ENCODE measurements at places on chromosomes 1 and 21.
A peak's percentile ranks its signal among the peaks of the same experiment; 100 is the strongest.

DNA sequence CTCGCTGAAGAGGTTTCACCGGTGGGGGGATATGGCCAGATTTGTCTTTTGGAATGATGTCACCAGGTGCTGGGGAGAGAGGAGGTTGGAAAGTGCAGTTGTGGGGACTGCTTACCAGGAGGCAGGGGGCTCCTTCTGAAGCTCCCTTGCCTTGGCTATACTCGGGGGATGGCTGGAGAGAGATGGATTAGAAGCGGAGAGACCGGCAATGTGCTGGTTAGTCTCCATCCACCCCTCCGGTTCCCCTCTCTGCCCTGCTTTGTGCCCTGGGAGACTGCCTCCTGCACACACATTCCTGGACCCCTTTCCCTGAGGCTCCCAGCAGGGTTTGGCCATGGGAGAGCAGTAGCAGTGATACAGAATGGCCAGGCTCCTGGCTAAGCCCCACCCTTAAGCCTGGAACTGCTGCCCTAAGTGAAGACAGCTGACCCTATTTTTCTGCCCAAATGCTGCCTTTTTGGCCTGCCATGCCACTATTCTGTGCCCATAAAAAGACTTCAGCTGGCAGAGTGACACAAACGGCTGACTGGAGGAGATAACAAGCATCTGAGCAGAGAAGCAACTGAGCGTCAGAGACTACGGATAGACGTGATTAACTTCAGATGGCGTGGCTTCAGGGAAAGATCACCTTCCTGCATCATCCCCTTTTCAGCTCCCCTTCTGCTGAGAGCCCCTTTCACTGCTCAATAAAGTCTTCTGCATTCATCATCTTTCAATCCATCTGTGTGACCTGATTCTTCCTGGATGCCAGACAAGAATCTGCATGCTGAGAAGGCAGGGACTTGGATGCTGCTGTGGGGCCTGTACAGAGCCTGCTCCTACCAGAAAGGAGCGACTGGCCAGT, 14.5 kb upstream of the VPS13D start:
- no peak for DNase-seq

DNA sequence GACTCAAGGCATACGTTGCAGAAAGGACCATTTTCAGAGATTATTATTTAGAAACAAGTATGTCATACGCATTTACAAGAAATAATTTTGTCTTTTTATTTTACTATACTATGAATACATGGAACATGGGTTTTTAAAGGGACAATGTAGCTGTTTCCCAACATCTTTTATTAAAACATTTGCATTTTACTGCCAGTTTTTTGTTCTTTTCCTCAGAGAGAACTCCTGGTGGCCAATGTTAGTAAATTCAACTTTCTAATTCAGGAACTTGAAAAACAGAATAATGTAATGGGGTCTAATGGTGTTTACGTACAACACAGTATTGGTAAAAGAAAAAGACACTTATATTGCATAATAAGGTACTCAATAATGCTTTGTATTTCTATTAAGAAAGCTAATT, 14.9 kb downstream of the PRDM2 start:
- DNase-seq = peak; percentile 8

DNA sequence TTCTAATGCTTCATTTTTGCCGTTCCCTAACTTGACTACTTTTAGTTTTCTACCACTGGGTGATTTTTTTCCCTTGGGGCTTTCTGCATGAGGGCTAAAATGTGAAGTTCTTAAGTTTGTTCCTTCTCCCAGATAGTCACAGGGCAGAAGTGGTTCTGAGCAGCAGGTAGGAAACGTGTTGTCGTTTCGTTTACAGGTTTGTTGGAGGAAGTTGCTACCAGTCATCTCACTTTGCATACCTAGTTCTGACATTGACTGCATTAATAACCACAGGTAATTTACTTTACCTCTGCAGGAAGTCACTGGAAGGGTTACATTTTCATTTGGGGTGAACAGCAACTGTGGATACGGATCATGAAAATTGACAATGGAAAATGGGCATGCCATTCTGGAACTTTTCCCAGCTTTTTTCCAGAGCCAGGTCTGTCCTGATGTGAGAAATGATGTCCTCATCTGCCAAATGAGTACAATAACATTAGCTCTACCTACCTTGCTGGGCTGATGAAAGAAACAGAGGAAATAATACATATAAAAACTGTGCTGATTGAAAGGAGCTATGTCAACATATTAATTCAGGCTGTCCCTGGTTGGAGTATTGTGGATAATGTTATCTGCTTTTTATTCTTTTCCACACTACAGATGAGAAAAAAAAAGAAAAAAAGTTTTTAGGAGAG, 94.2 kb downstream of the DISC1 start:
- no peak for DNase-seq

DNA sequence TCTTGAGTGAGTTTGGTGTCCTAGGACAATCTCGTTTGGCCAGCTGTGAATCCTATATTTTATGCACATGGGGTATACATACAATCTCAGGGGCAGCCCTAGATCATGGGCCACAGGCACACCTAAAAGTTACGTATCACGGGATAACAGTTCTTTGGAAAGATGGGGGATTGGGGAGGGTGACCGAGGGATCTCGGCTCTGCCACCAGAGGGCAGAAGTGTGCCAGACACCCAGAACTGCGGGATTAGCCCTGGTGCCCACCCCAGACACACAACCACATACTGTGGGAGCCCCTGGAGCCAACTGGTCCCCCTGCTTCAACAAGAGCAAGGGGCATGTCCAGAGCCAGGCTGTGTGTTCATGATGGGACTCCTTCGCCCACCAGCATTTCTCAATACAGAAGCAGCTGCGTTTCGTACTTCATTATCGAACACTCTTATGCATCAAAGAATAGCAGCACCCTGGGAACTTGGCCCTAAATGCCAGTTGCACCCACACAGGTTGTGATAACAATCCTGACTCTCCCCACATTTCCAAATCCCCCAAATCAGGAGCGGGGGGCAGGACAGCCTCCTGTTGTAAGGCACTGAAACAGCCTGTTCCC, 37.4 kb downstream of the TMCO4 start:
- DNase-seq = no peak

GRCh38 chr1:201253411-201253810, 29.9 kb upstream of the PKP1 start:
- no peak for DNase-seq

- no peak for DNase-seq
These were observed 199.5 kb downstream of the AJAP1 start for GRCh38 chr1:4853904-4854303.

DNA sequence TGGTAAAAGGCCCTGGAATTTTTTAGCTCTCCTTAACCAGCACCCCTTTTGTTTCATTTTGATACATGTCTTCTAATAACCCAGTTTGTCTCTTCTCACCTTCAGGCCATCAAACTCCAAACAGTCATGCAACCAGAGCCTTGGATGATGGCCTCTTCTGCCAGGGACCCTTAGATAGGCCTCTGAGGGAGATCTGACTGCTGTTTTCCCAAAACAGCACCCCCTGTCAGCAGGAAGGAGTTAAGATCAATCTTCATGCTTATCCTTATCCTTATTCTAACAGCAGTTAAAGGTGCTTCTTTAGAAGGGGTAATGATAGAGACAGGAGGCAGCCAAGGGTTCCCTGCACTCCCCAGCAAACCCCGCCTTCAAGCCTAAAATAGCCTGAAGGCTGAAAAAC, 49.5 kb upstream of the VANGL1 start:
- DNase-seq = no peak

DNA sequence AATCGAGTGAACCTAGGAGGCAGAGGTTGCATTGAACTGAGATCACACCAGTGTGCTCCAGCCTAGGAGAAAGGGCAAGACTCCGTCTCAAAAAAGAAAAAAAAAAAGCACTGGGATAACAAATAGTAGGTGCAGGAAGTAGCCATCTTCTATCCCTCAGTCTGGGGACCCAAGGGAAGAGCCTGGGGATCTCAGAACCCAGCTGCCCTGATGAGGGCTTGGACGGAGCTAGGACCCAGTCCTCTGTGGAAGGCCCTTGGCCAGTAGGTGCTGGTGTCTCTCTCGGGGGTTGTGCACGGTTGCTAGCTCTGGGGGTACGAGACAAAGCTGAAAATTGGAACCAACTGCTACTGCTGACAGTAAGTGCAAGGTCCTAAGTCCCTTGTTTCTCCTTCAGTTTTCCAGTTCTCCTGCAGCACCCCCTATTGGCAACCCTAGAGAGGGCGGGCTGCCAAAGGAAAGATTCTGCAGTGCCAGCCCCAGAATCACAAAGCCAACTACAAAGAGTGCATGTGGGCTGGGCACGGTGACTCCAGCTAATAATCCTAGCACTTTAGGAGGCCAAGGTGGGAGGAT, 57.6 kb upstream of the KIF1B start:
- DNase-seq = peak; percentile 53

DNA sequence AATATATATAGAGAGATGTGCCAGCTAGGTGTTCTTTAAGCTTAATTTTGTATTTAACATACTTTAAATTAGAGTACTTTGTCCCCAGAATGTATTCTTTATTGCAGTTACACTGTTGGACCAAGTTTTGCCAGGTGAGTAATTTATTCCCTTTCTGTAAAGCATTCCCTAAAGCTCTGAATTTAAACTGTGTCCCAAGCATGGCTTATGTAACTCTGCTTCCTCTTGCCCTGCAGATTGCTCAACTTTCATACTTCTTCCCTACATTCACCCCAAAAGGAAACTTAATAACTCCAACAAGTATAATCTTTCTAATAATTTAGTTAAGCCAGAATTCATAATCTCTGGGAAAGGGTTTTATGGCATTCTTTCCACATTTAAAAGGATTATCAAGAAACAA, 5.6 kb downstream of the LYPLAL1 start:
- peak; percentile 6 for DNase-seq

DNA sequence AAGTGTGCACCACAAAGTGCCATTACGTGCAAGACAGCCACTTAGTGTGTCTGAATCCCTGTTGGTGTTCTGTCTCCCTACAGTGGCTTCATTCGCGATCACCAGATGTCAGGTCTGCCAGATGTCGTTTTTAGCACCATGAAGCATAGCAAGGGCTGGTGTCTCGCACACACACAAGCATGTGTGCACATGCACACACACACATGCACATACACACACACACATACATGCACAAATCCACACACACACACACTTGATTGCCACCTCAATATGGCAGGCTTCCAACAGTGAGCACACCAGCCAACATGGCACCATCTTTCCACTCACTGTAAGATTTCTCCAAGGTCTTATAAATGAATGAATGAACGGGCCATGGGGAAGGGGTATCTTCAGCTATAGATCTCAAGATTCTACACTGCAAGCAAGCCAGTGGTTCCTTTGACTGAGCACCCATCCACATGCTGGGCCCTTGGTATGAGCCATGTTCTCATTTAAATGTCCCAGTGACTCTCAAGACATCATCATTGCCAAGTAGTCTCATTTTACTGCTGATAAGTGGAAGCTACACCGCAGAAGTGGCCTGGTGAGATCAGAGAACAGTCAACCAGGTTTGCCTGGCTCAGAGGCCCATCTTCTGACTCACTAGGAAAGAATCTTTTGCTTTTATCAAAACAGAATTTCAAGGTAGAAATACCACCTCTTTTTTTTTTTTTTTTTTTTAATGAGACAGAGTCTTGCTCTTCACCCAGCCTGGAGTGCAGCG, 84.9 kb downstream of the SIM2 start:
- DNase-seq = no peak

GRCh38 chr1:16162163-16162822, 6.4 kb upstream of the EPHA2 start:
- no peak for DNase-seq

DNA sequence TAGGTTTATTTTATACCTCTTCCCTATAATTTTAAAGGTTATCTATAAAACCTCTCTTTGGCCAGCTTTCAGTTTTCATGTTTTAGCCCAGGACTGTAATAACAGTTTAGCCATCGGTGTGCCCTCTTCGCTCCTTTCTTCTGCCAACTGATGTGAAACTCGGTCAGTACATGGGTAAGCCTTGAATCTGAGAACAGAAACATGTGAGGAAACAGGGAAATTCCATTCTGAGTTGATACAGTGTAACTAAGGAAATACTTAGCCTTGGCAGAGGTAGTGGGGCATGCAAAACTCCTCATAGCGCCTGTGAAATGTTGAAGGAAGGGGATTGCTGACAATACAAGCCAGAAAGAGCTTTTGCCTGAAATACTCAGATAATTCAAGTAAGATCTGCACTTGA, 465.2 kb downstream of the NCAM2 start:
- no peak for DNase-seq

DNA sequence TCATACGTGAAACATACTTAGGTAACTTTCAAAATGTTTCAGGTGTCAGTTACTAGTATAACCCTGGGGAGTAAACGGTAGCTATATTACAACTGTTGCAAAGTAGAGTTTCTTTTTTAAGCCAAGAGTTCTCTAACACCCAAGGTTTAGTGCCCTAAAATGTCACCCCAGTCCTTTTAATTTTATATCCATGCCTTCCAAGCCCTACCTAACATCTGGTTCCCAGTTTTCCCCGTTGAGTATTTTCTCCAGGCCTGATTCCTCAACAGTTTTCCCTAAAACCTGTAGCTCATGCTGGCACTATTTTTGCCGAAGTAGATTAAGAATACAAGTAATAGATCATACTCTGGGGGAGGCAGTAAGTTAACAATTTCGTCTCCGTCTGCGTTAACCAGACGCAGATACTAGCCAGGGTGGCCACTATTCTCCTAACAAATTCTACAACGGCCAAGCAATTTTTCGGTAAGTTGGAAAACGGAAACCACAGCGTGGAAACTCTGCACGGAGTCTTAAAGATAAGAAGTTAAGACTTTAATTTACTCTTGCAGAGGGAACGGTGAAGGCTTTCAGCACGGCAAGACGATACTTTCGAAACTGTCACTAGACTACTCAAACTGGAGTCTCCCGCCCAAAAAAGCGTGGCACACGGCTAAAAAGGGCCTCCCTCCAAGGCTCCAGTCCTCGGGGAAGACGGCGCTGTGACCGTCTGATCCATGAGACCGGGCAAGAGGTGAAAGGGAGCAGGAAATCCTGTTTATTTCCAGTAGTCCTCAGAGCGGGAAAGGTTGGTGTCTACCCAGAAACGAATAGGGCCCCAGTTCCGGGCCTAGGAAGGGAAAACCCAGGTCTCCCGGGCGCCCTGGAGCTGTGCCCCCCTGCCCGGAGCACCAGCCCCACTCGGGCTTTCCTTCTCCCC, 945 bp downstream of the SRSF4 start:
- no peak for DNase-seq

DNA sequence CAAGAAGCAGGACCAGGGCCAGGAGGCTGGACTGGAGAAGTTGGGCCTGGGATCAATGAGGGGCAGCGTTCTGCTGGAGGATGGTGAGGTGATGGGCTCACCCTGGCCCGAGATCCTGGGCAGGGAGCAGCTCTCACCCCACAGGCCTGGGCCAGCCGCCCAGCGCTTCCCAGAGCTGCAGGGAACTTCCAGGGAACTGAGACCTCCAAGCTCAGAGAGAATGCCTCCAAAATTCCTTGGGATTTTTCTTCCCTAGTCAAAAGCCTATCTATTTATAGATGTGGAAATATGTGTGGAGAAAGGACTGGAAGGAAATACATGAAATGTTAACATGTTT, 121.2 kb downstream of the SPSB1 start:
- peak; percentile 90 for DNase-seq

DNA sequence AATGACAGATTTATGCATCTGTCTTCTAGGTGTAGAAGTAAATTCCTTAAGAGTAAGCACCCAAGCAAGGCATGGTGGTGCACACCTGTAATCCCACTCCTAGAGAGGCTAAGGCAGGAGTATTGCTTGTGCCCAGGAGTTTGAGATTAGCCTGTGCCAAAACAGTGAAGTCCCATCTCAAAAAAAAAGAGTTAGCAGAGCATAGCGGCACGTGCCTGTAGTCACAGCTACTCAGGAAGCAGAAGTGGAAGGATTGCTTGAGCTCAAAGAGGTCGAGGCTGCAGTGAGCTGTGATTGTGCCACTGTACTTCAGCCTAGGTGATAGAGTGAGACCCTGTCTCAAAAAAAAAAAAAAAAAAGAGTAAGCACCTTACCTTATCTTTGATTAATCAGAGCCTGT, 15.1 kb upstream of the TIPRL start:
- DNase-seq = no peak

Data from fibroblast of lung (primary cell).